ENCODE measurements at places on chromosomes 7 and 10.

GRCh38 chr10:96411716-96412320, 53.0 kb upstream of the OPALIN start:
- no peak for DNase-seq

GRCh38 chr10:14162629-14163344, 167.9 kb downstream of the FRMD4A start:
- DNase-seq = no peak

GRCh38 chr7:148964483-148965267, 63.6 kb downstream of the PDIA4 start:
- DNase-seq = no peak

GRCh38 chr10:59838085-59838789, 68.1 kb downstream of the CCDC6 start:
- DNase-seq = no peak

- DNase-seq = peak; percentile 70
Measured at GRCh38 chr7:142581341-142581740, 167.9 kb upstream of the PRSS1 start.

GRCh38 chr7:157427811-157428553, 91.2 kb downstream of the DNAJB6 start:
- DNase-seq = no peak

- no peak for DNase-seq
Measured at GRCh38 chr10:130963052-130963393, 348.5 kb downstream of the TCERG1L start.

GRCh38 chr7:151744656-151745638, 132.0 kb downstream of the PRKAG2 start:
- peak; percentile 71 for DNase-seq

DNA sequence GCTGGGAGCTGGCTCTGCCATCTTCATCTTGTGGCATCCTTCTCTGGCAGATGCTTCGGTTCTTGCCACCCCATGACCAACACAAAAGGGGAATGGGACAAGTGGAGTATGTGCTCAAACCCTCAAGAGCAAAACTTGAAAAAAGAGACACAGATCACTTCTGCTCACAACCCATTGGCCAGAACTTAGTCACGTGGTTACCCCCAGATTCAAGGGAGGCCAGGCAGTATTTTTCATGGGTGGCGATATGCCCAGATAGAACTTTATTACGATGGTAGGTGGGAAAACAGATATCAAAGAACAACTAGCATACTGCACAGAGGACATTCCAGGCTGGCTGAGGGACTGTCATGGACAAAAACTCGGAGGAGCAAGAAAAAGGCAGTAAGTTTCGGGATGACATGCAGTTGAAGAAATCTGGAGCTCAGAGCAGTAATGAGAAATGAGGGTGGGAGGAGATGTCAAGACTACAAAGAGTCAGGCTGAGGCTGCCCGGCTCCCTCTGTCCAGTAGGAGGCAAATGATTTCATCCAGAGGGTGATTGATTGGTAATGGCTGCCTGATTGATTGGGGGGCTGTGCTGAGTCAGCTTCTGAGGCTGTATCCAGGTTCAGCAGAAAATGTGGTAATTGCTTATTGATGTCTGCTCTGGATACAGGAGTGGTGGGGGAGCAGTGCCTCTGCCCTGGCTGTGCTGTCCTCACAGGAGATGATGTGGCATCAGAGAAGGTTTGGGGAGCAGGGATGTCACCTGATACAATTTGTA, 25.3 kb downstream of the COL13A1 start:
- no peak for DNase-seq

DNA sequence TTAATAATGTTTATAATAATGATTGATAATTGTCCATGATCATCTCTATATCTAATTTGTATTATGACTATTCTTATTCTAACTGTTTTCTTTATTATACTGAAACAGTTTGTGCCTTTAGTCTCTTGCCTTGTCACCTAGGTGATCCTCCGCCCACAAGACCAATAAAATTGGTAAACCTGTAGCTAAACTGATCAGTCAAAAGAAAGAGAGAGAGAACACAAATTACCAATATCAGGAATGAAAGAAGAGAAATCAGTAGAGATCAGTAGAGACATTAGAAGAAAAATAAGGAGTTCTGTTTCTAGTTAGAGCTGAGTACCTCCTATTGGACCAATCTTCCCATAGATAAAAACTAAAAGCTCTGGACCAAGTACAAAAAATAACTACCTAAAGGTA, 6.1 kb upstream of the COA1 start:
- no peak for DNase-seq

All from EH (cell line).